ENCODE measurements at places on chromosomes 16 and 17.

GRCh38 chr16:21125191-21125590, 25.5 kb downstream of the DNAH3 start:
- DNase-seq = no peak

GRCh38 chr16:82682767-82683166, 56.0 kb downstream of the CDH13 start:
- no peak for DNase-seq

DNA sequence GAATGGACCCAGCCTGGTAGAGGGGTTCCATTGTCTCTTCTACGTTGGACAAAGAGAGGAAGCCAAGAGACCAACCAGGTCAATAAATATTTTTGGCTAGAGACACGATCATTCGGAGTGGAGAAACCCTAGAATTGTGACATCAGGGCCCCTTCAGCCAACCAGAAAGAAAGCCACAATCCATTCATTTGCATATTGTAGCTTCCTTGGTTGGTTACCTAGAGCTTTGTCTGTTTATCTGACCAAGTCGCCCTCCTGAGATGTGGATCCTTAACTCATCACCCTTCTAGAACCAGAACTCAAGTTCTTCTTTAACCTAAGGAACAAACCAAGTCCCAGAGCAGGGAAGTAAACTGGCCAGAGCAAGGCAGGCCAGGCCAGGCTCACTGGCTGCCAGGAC, at the start of gene CCDC182:
Gene CCDC182, minus strand, starts transcription at position 58 of the 400 bp plus-strand sequence. Its CDS starts 27 bp downstream, at position 31.
- DNase-seq = no peak

DNA sequence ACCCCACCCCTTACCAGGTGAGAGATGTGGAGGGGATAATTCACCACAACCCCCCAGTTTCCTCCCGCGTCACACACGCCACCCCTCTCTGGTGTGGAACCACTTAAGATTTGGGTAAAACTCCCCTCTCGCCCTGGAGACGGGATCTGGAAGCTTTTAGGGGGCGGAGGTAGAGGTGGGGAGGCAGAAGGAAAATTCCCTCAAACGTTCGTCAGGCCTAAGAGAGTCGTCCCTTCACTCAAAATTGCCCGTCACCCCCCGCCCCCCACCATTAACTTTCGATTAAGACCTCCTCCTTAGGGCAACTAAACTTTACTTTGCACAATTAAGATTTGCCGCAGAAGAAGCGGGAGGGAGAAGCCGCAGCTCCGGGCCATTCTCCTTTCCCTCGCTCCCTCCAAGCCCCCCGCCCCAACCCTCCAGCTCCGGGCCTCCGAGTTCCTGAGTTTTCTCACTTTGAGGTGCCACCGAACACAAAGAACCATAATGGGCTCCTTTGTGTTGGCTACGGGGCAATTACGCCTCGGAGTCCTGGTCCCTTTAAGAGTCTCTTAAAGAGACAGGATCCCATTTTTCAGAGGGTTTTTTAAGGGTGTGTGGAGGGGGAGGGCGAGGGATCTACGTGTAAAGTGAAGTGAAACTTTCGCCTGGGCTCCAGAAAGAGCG, 985 bp upstream of the FZD2 start:
- DNase-seq = no peak

DNA sequence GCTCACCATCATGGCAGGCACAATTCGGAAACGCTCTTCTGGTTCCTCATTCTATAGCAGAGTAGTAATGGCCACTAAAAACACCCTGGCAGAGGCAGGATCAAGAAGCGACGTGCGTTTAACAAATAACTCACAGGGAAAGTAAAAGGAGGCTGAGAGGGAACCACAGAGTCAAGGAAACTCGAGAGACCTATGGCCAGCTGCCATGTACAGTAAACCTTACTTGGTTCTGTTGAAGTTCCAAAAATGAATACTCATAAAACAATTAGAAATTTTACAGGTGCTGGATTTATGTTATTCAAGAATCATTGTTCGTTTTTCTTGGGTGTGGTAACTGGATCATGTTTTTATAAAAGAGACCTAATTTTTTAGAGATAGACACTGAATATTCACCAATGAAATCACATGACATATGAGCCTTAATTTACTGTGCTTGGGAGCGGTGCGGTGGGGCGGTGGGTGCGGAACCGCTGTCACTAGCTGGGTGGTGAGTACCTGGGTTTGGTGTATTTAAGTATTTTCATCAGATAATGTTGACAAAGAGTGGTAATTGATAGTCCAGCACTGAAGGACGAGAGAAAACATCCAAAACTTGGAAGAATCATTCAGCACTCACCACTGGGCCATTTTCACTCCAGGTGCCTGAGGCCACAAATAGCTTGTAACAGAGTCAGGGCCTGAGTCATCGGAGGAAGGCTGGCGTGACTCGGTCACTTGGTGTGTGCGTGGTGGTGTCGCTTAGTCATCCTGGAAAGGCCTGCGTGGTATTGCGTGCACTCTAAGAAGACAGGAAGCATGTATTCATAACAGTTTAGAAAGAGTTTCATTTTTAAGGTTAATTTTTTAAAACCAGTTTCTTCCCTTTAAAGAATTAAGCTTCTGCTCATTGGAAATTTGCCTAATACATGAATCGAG, 135.4 kb upstream of the CHMP6 start:
- peak; percentile 40 for DNase-seq

DNA sequence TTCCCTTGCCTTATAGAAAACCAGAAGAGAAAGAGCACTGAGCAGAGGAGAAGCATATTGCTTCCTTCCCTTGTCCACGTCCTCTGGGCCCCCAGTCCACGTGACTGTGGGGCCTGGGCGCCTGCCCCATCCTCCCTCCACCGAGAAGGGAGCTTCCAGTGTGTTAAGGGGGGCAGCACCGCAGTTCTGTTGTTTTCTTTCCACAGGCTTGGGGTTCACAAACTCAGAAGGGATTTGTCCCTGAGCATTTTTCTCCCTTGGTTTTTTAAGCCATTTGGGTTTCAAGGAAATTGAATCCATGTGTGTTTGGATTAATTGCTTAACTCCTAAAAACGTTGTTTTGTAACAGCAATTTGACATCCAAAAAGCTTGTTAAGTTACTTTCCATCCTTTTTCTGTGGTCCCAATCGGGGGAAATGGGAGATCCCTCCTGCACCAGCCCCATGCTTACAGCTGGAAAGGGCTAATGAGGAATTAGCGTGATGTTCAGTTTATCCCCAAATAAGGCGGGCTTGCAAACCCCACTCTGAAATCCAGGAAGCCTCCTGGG, 347.5 kb upstream of the TNRC6C start:
- DNase-seq = no peak

- DNase-seq = no peak
Measured at GRCh38 chr17:40993839-40994238, at the start of gene KRTAP3-3. TSS of gene KRTAP3-3 (minus strand) at chr17:40994164. CDS start at chr17:40994097, 67 bp downstream.

DNA sequence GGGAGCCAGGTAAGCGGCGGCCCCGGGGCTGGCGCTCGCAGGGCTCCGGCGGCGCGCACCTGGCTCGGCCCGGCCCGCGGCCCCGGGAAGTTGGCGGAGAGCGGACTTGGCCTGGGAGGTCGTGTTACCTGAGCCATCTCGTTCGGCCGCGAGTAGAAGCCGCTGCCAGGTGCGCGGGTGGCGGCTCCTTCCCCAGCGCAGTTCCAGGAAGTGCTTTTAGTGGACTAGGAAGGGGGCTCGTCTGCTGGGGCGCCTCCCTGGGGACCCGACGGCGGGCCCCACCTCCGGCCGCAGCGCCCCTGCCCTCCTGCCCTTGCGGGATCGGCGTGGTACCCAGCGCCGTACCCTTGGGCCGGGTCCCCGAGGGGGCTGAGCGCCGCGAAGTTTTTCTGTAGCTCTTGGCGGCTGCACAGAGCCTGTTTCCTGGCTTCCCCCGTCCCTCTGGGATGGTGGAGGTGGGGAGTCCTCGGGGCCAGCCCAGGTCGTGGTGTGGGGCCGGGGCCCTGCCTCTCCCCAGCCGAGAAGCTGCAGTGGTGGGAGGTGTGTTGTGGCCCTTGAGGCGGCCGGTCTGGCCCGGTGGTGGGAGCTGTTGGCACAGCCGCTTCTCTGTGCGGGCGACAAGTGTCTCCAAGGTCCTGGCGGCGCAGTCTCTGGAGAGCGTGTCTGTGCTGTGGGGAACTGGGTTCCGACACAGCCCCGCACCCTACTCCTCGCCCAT, 96.9 kb downstream of the RAB11FIP4 start:
- no peak for DNase-seq

DNA sequence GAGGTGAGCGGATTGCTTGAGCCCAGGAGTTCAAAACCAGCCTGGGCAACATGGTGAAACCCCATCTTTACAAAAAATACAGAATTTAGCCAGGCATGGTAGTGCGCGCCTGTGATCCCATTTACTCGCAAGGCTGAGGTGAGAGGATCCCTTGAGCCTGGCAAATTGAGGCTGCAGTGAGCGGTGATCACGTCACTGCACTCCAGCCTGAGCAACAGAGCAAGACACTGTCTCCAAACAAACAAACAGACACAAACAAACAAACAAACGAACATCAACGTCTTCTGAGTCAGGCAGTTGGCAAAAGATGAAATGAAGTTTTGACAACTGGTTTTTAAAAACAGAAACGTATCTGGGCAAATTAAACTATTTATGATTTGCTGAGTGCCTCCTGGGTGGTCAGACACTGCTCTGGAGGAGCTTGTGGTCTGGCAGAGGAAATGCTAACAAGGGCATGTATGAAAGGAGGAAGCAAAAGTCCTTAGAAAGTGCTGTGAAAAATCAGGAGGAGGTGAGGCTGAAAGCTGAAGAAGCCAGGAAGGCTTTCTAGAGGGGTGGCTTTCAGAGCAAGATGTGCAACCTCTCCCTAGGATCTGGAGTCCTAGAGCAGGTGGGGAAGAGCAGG, 10.2 kb upstream of the KRT20 start:
- DNase-seq = no peak

GRCh38 chr16:68381363-68381724, 67.0 kb downstream of the SMPD3 start:
- no peak for DNase-seq

- no peak for DNase-seq
Measured at GRCh38 chr17:72942579-72942978, 149.9 kb downstream of the SLC39A11 start.

- no peak for DNase-seq
Measured at GRCh38 chr16:87063543-87063942, 253.6 kb downstream of the C16orf95 start.

- DNase-seq = no peak
Measured at GRCh38 chr17:76642032-76642561, 1.5 kb downstream of the ST6GALNAC1 start.

DNA sequence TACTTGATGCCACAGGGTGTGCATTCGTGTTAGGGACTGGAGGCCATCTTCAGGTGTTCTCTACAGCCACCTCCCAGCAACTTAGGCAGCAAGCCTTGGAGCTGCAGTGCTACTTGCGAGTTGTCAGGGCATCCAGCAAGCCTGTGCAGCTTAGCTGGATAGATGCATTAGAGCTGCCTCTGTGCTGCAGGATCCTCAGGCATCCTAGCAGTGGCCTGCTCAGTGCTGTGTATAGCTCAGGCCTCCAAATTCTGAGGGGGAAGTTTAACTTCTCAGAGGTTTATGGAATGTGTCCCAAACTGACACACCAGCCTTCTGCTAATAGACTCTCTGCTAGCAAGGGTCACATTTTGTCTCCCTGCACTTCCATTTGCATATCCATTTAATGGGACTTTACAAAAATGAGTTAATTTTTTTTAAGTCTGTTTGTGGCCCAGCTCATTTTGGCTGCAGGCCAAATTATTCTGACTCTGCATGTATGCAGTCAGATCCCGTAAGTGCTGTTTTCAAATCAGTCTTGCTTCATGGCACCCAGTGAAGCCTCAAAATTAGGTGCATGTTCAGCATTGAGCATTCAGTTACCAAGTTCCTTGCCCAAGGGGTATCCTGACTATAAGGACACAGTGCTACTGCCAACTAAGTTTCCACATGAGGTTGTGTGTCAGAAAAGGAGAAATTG, 6.8 kb downstream of the GABARAPL2 start:
- DNase-seq = no peak

DNA sequence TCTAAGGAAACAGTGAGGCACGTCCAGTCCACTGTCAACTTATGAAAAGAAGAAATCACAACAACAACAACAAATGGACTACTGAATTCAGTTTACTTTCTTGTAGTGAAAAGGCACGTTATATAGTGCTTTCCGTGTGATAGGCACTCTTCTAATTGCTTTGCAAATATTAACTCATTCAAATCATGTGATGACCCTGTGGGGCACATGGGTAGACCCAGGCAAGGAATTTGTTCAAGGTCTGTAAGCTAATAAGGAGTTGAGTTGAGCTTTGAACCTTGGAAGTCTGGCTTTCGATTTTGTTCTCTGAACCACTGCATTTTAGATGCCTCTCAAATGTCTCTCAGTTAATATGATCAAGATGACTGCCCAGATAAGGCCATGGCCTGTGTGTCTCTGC, 295.1 kb upstream of the RBFOX1 start:
- DNase-seq = no peak

DNA sequence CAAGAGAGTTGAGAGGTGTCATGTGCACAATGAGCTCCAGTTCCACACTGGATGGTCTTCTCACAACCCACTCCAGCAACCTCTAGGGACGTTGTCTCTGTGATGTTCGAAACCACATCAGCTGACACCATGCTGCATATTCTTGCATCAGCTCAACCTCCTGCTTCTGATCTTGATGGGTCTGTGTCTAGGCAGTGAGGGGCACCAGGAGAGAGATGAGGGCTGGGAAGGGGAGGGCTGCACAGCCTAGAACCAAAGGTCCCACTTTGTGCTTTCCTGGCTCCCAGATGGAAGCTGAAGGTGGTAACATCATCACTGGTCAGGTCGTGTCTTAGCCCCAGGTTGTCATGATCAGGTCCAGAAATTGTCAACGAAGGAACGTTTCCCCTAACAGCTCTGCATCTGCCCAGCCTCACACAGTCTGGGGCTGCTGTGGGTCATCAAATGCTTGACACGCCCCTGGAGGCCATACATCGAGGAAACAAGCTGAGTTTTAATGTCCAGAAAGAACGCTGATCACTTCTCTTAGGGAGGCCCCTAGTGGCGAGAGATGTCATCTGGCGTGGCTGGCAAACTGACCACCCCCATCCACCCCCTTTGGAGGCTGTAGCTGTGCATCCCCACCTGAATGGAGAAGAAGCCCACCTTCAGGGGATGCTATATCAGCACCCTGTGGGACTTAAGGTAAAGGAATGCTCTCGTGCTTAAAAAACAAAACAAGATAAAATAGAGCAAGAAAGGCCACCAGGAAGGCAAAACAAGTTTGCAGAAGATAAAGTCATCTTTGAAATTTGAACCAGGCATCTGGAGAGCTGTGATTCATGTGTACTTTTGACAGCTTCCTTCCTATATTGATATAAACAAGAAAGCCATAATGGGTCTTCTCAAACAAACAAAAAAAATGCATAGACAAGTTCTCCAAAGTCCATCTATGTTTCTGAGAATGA, 58.3 kb downstream of the WIPI1 start:
- no peak for DNase-seq

DNA sequence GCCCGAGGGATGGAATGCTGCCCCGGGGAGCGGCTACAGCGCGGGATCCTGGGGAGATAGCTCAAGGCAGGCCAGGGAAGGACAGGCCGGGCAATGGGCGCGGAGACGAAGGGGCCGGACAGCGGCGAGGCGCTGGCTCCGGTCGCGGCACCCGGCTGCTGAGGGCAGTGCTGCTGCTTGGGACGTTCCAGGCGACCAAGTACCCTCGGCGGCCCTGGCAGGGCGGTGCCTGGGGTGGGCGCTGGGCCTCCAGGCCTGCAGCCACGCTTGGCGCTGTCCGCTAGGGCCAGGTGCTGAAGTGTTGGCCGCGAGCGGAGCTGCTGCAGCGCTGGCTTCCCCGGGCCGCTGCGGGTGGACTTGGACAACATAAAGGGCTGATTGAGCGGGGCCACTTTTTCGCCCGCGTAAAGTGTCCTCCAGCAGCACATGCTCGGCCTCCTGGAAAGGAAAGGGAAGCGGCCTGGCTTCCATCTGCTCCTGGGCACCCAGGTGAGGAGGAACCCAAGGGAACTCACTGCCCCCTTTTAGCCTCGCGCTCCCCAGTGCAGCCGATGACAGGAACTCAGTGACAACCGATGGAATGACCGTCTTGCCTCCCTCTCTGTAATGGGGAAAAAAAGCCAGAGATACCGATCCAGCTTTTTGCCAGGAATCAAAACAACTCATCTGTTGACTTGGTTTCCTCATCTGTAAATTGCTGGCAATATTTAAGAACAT, 23.7 kb downstream of the CLEC3A start:
- no peak for DNase-seq
